Activated CD4-positive, alpha-beta T cell treated with anti-CD3 and anti-CD28 coated beads for 36 hours (primary cell): ENCODE measurements at places on chromosomes 7 and 10.

- DNase-seq: no peak
Measured at GRCh38 chr7:83633516-83633915, 15.4 kb downstream of the SEMA3E start.

GRCh38 chr10:107487284-107487683 lies 322.8 kb upstream of the SORCS1 start:
- DNase-seq: no peak

- DNase-seq: no peak
Measured at GRCh38 chr7:121504482-121504881, 108.4 kb upstream of the FAM3C start.

GRCh38 chr10:119079599-119080520 lies 757 bp downstream of the EIF3A start:
- peak; percentile 85 for DNase-seq

- DNase-seq: no peak
Measured at GRCh38 chr10:68721673-68722335, 765 bp downstream of the CCAR1 start.

- no peak for DNase-seq
Measured at GRCh38 chr7:42315103-42315502, 78.1 kb upstream of the GLI3 start.

DNA sequence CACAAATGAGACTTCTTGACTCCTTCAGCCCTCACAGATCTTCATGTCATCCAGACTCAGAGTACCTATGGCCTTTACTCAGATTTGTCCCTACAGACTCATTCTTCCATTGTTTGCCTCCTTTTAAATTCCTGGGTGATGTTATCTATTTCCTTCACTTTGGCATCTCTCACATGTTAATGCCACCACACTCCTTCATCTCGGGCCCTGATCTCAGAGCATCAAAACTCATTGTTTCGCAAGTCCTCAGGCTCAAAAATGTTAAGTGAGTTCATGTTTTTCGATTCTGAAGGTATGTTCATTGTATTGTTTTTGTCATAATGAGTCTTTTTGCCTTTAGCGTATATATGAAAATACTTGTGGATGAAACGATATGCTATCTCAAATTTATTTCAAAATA lies 62.3 kb upstream of the AHR start:
- DNase-seq: no peak

DNA sequence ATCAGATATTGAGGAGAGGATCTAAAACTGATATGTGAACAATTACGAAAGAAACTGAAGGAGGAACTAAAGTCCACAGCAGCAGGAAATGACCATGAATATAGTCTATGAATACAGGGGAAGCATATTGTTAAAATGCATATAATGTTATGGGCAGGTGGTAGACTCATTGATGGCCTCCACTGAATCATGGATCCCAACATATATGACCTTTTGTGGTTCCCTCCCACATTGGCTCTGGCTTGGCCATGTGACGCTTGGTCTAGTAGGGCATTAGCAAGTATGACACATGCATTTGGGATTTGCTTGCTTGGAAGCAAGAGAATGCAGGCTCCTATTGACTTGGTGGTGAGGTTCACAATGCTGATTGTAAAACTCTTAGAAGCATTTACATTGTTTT lies 55.2 kb upstream of the RAB18 start:
- no peak for DNase-seq

GRCh38 chr7:35253710-35254495 lies at the start of gene TBX20:
Gene TBX20 (minus strand): TSS chr7:35254100. CDS start chr7:35253620, 480 bp downstream.
- peak; percentile 65 for DNase-seq

GRCh38 chr10:83373671-83374070 lies 765.6 kb upstream of the GHITM start:
- peak; percentile 25 for DNase-seq

- DNase-seq: no peak
Measured at GRCh38 chr7:69699931-69700330, 101.7 kb downstream of the AUTS2 start.

- DNase-seq: no peak
Measured at GRCh38 chr10:105650306-105650705, 1009.2 kb downstream of the SORCS3 start.

DNA sequence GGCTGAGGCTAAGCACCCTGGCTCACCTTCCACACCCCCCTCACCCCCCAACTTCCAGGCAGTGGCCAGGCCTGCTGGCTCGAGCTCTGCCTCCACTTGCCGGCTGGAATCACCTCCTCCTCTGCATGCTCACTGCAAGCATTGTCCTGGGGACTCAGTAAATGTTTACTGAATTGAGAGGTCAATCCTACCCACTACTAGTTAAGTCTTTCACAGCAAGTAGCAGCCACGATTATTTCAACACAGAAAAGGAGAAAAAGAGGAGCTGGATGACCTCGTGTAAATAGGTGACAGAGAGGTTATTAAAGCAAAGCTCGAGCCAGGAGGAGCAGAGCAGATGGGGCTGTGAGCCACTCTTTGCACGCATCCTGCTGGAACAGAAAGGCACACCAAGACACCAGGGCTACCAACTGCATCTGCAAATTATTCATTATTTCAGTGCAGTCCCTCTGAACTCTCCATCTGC lies 32.1 kb downstream of the HIPK2 start:
- DNase-seq: no peak

DNA sequence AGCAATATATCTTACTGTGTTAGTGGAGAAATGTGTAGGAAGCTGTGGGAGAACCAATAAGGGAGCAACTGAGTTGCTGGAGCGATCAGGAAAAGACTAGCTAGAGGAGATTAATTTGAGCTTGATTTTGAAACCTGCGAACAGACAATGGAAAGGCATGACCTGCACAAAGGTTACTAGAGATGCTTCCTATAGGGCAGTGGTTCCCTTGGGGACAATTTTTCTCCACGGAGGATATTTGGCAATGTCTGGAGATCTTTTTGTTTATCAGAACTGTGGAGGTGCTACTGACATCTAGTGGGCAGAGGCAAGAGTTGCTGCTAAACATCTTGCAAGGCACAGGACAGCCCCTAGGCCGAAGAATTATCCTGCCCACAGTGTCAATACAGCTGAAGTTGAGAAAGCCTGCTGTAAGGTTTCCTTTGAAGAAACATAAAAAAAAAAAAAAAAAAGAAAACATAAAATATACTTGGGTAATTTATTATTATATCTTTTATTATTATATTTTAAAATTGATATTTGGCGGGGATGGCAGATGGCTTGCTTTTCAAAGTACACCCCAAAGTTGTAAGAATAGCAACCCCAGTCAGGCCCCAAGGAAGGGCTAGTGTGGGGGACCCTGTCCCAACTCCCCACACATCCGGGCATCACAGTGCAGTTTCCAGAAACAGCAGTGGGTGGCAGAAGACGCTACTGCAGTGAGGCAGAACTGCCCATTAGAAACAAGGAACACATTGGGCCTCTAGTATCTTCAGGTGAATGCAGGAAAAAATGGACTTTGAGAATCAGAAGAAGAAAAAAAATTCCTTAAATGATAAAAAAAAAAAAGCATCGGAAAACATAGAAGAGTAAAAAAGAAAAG lies 481.6 kb downstream of the SH2D4B start:
- peak; percentile 26 for DNase-seq

GRCh38 chr10:76429368-76430060 lies 998.1 kb downstream of the LRMDA start:
- no peak for DNase-seq

DNA sequence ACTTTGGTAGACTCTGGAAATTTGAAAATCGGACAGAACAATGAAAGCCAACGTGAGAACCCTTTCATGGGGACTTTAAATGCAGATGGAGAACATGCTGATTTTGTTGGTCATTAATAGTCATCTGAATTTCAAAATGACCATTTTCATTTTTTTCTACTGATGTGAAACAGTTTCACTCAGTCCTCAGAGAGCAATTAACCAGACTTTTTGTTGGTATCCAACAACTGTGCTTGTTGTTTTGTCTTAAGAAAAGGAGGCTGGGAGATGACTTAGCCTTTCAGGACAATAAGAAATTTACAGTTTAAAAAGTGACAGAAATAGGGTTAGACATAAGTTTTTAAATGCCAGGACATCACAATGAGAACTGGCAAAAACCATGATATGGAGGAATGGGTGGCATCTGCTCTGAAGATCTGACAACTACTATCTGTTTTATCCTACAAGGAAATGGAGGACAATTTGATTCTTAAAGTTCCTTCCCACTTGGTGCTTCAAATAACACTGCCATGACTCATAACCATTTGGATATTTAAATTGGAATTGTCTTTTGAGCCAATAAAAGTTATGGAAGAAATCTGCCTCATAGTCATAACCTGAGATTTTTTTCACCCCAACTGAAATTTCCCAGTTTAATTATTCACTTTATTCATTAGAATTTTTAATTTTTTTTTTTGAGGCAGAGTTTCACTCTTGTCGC lies 87.2 kb upstream of the HPS1 start:
- no peak for DNase-seq

DNA sequence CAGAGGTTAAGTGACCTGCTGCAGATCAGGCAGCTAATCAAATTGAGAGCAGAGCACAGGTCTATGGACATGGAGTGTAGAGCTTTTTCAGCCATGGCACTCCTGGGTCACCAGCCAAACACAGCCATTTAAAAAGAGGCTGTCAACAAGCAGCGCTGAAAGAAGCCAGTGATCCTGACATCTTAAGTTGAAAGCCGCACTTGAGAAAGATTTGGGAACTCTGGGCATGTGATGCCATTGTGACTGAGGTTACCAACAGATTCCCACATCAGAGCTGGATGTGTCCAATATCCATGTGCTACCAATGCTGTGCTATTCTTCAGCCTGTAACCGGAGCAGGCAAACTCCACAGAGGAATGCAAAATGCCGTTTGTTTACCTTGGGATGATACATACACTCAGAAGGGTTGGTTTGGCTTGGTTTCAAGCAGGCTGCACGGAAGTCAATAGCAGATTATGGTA lies 56.2 kb upstream of the ABLIM1 start:
- DNase-seq: no peak

GRCh38 chr7:157299613-157300368 lies 37.0 kb upstream of the DNAJB6 start:
- peak; percentile 75 for DNase-seq

DNA sequence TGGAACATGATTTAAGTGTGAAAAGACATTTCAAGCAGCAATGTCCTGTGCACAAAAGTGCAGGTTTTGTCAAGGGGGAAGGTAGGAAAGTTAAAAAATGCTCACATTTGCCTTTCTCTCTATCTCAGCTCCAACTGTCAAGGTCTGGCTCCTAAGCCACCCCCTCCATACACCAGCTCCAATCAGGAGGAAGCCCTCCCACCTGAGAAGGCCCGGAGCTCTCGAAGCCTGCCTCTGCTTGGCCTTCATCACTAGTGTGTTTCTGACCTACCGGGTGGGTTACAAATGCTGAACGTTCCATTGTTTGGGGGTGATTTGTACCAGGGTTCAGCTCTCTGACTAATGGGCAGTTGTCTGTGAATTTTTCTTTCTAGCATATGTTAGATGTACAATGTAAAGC lies 14.2 kb downstream of the CRHR2 start:
- DNase-seq: no peak

GRCh38 chr10:35824704-35825103 lies 182.6 kb upstream of the FZD8 start:
- DNase-seq: no peak

DNA sequence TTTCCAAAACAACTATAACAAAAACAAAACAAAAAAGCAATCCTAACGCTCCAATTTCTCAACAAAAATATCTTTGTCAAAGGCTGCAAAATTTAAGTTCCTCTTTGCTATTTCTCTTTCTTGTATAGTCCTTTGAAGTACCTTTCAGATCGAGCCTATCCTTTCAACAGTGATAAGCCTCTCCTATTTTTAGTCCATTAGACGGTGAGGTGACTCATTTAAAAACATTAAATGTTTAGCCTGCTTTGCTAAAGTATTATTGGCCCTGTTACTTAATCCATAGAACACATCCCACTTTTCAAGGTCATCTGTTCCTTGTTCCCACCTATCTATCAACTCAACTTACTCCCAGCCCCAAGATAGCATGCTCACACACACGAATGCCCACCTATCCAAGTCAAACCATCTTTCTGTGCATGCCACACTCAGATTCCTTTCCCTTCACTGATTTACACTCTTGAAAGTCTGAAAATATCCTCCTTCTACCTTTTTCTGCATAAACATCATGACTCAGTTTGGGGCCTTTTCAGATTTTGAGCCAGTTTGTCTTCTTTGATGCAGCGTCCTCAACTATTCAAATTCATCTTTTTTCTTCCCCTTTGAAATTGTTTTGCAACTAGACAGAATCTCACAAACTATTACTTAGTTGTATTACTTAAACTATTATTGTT lies 224.9 kb upstream of the TMEM229A start:
- DNase-seq: no peak

DNA sequence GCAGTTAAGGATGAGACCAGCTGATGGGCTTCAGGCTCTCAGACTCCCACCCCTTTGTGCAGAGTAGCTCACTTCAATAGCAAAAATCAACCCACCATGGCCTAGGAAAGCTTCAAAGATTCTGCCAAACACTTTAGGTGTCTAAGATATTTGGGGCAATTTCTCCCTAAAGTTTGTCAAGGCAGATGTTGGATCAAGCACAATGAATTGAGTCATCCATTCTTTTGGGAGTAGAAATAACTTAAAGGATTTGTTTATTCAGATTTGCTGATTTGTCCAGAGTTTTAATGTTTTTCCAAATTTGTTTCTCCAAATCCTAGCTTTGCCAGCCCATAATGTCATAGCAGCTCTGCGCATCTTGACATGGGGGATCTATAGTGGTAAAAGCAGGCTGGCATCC lies 855.1 kb downstream of the LRMDA start:
- no peak for DNase-seq

DNA sequence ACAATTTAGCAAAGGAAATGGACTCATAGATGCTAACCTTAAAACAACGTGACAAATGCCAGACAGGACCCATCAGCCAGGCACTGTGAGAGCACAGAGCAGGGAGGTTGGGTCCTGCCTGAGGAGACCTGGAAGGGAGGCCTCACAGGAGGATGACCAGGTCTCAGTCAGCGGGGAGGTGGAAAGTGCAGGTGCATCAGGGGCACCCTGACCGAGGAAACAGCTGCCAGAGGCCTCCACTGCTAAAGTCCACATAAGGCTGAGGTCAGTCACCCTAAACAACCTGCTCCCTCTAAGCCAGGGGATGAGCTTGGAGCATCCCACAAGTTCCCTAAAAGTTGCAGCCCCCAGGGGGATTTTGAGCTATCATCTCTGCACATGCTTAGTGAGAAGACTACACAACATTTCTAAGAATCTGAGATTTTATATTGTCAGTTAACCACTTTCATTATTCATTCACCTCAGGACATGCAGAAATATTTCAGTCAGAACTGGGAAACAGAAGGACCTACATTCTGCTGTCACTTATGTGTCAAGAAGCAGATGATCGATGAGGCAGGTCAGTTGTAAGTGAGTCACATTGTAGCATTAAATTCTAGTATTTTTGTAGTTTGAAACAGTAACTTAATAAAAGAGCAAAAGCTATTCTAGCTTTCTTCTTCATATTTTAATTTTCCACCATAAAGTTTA lies 157.6 kb upstream of the LANCL2 start:
- DNase-seq: no peak
